ENCODE measurements at places on chromosomes 13 and 19.

DNA sequence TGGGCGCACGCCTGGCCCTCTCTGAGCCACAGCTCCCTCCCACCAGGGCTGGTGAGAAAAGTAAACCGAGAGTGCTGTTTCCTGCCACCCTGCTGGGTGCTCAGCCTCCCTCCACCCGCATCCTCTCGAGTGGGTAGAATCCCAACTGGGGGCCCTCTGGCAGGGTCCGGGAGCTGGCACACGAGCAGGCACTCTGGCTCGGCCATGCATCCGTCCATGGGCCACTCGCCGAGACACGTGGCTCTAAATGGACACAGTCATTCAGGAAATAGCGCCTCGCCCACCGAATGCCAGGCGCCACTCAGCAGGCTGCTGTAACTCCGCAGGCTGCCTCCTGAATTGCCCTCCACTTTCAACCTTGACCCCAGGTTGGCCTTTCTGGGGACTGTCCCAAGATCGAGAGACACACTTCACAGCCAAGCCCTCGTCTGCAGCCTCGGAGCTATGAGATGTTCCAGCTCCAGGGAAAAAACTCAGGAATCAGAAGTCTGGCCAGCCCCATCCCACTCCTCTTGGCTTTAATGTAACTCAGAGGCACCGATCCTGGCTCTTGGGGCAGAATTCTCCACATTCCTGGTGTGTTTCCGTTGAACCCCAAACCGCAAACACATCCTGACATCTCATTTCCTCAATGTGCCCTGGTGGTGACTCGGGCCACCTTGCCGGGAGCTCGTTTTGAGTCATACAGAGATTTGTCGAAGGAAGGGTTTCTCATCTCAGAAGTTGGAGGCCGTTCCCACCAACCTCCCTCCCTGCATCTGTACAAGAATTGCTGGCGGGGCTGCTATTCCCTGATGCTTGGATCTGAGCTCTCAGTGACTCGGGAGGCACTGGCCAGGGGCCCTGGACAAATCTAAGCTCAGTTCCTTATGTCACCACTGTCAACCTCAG is 14.1 kb downstream of the KLF2 start:
- no peak for DNase-seq

DNA sequence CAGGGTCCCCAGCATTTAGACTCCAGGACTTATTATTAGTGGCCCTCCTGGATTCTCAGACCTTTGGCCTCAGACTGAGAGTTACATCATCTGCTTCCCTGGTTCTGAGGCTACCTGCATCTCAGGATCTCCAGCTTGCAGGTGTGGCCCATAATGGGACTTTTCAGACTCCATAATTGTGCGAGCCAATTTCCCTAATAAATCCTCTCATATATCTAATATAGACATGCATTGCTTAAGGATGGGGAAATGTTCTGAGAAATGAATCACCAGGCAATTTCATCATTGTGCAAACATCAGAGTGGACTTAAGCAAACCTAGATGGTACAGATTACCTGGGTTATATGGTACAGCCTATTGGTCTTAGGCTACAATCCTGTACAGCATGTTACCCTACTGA is 116.5 kb upstream of the FBXL3 start:
- no peak for DNase-seq

GRCh38 chr19:11227195-11227886 is 12.1 kb upstream of the ANGPTL8 start:
- no peak for DNase-seq

DNA sequence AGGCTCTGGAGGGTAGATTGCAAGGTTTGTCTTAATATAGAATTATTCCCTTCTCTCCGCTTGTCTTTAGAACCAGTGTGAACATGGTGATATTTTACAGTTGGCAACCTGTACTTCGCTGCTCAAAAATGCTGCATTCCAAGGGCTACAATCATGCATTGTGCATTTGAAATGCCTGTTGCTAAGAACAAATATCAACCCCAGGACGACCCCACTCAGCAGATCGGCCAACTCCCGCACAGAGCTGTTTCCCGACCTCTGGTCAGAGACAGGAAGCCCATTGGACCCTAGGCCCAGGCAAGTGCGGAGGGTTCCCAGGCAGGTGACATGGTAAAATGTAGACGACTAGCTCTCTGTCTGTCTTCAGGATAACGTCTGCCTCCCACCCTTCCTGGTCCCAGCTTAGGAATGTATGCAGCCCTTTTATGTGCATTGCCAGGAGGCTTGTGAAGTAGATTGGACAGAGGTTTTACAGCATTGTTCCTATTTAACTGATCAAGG is 263.5 kb downstream of the FOXO1 start:
- DNase-seq: no peak

DNA sequence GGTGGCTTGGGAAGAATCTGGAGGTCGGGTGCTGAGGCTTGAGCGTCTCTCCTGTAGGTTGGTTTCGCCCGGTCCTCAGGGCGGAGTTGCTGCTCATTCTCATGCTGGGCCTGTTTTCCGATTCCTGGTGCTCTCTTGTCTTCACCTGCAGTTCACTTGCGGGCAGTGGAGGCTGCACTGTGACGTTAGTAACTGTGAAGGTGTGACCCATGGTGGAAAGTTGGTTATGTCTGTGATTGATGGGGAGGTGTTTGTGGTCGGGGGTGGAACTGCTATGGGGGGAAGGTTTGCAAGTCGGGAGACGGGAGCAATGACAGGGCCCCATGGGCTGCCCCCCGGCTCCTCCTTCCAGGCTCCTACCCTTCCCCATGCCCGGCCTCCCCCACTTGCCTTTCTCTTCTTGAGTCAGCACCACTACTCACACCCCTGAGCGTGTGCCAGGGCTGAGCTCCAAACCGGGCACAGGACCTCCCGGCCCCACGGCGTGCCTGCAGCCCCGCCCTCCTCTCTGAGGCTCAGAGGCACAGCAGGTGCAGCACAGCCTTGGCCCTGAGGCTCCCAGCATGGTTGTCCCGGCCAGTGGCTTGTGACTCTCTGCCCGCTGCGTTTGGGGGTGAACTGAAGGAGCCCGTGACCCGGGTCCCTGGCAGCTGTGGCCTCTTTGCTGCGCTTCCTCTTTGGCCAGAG is 79.1 kb downstream of the ATP11A start:
- DNase-seq: no peak

DNA sequence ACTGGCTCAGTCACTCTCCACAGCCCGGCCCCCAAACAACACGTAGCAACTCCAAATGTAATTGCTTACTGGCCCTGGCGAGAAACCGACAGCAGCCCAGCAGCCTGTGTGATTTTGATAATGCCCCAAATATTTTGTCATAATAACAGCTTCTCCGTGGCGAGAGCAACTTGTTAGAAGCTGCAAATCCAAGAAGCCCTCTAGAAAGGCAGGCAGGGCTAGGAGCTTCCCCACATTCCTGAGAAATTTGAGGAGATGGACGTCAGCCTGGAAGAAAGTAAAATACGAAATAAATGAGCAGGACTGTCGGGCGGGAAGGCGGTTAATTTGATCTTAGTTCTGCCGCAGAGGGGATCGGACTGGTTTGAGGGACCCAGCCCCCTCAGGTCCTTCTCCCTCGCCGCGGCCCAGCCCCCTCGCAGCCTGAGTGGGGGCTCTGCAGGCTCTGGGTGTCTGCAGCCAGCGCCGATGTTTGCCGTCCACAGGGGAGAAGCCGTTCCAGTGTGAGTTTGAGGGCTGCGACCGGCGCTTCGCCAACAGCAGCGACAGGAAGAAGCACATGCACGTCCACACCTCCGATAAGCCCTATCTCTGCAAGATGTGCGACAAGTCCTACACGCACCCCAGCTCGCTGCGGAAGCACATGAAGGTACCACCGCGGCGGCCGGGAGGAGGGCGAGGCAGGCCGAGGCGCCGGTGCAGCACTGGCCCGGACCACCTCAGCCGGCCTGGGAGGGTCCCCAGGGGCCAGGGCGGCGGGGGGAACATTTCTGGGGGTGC is 3.1 kb downstream of the ZIC2 start:
- DNase-seq: peak; percentile 89

- DNase-seq: no peak
These were observed 72.0 kb downstream of the TEX29 start for GRCh38 chr13:111392486-111392885.

DNA sequence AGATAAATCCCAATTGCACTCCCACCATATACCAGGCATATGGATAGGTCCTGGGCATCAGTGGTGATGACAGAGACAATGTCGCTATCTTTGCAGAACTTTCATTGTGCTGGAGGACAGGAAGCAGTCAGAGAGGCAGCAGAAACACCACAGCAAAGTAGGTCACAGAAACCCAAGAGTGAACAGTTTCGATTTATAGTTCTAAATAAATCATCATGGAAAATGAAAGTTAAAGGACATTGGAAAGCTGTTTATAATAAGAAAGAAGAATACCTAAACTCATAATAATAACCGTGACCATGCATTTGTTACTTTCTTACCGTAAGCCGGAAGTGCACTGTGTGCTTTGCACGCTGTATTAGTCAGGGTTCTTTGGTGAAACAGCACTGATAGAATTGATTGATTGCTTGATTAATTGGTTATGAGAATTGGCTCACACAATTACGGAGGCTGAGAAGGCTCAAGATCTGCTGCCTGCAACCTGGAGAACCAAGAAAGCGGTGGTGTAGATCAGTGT is 38.9 kb downstream of the ALOX5AP start:
- no peak for DNase-seq

DNA sequence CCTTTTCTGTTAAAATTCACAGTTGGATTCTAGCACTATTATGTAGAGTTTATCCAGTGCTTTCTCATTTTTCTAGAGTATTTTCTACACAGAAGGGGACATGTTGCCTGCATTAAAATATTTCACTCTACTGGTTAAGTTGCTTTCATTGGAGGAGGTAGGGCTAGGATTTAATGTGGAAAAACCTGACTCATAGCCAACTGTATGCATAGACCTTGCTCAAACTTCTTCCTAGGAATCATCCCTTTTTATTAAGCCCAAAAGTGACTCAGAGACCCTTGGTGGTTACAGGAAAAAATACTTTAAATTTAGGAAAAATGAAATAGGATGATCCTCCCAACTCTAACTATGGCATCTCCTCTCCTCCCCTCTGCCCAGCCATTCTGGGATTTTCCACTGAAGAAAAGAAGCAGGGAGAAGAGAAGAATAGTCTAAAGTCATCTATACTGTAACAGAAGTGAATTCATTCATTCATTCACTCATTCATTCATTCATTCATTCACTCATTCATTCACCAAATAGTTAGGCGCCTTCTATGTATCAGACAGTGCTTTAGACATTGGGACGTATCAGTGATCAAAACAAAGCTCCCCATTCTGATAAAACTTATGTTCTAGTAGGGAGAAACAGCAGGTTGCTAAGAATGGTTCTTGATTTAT is 109.0 kb upstream of the HTR2A start:
- DNase-seq: no peak

GRCh38 chr13:25088562-25089221 is 7.2 kb upstream of the PABPC3 start:
- no peak for DNase-seq

DNA sequence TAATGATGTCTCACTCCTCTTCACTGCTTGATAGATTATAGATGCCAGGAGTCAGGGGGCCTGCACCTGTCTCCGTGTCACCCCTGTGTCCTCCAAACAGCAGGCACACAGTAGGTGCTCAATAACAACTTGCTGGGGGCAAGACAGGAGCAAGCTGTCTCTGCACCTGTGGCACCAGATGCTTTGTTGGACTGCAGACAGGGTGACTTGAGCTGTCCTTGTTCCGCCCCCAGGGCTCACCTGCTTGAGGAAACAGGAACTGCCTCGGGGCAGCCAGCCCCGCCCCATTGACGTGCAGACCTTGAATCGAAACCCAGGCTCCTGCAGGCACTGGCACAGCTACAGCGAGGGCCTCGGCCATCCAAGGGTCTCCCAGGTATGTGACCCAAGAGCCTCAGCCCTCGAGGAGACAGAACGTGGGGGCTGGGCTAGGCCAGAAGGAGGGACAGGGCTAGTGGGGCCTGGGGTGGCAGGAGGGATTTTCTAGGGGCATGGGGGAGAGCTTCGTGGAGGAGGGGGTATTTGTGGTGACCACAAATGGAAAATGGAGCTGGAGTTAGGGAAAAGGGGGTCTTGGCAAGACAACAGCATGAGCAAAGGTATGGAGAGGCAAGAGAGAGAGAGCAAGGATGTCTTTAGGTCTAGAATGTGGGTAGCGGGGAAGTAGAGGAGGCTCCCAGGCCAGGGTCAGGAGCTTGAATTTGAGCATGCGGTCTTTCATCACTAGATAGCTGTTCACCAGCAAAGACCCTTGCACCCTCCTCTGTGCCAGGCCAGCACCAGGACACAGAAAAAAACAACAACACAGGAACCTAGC is at the start of gene HSH2D:
HSH2D (plus strand) TSS at position 287 of the 817 bp plus-strand sequence. CDS start 5,066 bp downstream, outside the sequence.
- no peak for DNase-seq

DNA sequence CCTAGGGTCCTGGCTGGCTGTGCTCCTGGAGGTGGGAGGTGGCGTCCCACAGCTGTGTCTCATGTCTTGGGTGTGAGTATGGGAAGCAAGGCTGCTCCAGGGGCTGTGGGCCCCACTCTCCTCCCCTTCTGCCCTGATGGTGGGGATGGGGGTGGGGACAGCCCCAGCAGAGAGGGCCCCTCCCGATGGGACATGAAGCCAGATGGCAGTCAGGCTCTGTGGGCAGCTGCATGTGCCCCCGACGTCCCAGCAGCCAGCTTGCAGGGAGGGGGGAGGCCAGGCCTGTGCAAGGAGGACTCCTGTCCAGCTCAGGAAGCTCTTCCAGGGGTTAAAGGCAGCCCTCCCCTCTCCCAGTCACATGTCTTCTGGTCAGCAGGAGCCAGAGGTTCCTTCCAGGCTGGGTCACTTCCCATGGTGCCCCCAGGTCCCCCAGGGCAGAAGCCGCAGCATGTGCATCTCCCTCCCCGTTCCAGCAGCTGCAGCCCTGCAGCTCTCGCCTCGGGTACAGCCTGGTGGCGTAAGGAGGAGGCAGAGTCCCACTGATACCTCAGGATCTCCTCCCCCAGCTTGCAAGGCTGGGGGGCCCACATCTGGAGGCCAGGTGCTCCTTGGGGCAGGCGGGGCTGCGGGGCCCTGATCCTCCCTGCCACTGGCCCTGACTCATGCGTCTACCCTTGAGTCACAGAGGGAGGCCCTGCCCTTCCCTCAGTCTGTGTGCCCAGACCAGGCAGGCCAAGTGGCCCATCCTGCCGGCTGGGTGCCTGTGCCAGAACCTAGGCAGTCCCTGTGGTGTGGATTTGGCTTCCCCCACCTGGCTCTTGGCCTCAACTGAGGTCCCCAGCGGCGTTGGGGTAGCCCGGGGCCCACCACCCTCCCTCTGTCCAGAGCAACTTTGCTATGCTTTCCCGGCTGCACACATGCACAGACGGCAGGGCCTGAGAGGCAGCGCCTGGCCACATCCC is 13.0 kb downstream of the YIPF2 start:
- DNase-seq: no peak

All from CMK (cell line).